ENCODE measurements at places on chromosomes 16 and 17.

DNA sequence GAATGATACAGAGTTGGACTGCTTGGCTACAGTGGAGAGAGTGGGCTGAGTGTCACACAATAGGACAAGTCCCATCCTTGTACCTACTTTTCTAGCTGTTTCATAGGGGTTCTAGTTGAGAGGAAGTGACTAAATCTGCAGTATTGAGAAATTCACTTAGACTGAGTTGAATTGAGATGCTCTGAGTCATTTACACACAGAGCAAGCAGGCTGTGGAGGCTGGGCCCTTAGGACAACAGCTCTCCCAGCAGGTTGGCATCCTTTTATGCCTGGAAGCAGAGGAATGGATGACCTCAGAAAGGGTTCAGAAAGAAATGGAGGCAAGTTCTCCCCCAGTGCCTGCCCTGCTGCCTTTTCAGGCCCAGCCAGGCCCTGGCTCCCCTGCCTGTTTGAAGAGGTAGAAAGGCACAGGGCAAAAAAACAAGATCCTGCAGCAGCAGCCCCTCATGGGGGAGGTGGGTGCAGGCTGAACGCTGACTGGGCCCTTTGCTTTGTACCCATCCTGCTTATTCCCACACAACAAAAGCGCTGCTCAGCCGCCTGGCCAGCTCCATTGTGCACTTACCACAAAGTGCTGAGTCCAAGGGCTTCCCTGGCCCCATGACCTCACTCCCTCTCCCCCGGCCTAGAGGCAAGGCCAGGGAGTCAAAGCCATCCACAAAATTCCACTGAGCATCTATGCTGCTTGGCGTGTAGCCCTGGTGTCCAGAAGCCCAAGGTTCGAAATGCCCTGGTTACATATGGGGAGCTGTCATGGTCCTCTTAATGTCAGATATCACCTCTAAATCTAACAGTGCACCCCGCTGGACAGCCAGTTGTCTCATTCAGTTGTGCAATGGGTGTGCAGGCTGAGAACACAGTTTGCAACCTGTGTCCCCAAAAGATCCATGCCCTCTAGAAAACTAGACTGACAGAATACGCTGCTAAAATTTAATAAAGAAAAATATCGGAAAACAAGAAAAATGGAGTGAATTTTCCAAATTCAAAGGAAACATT, 5.4 kb upstream of the CRYBA1 start:
- DNase-seq, result no peak

GRCh38 chr17:39062846-39063680, 88.4 kb downstream of the PLXDC1 start:
- no peak for DNase-seq

DNA sequence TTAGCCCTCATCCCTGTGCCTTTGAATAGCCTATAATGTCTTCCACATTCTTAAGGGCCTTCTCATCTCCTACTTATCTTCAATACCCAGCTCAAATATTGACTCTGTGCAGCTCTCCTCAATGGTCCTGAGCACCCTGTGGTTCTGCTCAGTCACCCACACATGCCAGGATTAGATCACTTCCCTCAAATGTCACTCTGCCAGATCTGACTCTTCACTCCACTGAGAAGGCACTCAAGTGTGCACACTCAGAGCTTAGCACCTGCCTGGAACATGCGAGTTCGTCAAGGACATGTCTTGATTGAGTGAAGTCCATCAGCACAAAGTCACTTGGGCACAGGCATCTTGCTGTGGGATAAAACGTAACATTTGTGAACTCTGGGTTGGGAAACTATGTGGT, 404.8 kb downstream of the CDH13 start:
- DNase-seq, result no peak

- DNase-seq, result no peak
These were observed 18.7 kb upstream of the BEAN1 start for GRCh38 chr16:66408163-66409048.

GRCh38 chr16:339680-340079, 12.8 kb downstream of the AXIN1 start:
- DNase-seq, result no peak

GRCh38 chr16:24214992-24215391, 41.1 kb upstream of the CACNG3 start:
- no peak for DNase-seq

DNA sequence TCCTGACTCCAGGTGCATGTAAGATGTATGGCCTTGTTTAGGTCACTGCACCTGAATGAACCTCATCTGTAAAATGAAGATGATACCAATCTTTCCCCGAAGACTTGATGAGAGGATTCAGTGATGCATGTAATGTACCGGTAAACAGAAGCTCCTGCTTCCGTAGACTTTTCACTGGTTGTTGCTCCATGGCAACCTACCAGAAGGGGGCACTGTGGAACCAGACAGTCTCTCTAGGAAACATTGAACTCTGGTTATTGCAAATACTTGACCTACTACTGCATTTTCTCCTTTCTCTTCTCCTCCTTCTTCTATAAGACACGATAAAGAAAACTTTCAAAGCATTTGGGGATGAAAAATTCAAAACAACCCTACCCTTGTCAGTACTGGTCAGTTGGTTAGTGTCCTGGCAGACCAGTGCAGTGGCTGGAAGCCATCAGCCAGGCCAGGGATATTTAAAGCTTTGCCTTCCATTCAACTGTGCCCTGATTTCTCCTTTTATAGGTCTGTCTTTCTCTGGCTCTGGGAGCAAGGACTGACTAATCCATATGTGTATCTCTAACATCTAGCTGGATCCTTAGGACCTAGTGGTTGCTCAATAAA, 667.4 kb upstream of the SALL1 start:
- DNase-seq, result no peak

DNA sequence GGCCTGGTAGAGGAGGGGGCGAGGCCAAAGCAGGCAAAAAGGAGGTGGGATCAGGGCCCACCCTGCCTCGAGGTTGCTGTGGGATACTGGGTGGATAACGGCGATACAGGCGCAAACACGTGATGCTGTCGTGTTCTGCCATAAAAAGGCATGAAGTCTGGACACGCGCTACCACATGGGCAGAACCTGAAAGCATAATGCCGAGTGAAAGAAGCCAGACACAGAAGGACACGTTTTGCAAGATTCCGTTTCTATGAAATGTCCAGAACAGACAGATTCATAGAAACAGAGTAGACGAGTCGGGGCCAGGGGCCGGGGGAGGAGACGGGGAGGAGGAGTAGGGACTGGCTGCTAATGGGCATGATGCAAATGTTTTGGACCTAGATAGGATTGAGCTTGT, 43.5 kb downstream of the ZDHHC7 start:
- DNase-seq, result no peak

GRCh38 chr17:20935740-20936139, 107.1 kb downstream of the USP22 start:
- no peak for DNase-seq

- no peak for DNase-seq
These were observed 21.6 kb downstream of the EMC8 start for GRCh38 chr16:85777583-85778310.

DNA sequence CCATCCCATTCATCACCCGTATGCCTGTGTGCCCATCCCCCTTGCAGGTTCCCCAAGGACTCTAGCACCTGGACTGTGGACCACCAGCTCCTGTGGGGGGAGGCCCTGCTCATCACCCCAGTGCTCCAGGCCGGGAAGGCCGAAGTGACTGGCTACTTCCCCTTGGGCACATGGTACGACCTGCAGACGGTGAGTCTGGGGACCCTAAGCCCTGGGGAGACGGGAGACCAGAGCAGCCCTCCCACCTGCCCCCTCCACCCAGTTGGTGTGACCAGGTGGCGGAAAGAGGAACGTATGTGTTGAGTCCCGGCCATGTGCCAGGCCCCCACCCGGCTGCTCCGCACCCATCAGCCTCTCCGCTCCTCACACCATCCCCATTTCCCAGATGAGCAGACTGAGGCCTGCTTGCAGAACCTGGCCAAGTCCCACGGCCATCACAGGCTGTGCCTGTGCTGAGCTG, 15.6 kb downstream of the GAA start:
- DNase-seq, result no peak

DNA sequence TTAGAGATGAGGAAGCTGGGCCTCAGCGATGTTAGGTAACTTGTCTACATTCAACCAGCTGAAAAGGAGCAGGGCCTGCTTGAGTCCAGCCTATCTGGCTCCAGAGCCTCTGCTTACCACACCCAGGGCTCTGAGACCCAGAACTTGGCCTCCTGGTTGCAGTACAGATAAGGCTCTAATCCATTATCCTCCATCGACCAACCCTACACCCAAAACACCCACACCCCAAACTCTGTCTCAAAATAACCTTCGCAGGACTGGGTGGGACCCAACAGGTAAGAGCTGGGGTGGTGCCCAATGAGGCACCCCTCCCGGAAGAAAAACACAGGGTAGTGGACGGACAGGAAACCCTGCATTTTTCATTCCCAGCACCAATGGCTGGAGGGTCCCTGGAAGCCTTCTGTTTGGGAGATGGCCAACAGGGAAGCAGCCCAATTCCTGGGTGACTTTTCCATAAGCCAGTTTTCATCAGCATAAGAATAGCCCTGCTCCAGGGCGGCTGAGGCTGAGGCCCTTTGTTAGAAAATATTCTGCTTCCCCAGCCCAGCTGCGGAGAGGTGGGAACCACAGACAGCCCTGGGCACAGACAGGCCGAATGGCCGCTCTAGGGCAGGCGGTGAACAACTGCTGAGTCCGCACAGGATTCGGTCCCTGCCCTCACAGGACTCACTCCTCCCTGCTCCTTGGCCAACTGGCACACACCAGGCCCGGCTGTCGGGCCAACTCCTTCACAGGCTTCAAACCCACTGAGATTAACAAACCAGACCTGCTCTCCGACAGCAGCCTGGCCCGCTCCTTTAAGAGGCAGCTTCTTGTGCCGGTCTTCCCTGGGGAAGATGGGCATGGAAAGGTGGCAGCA, 9.8 kb downstream of the SMIM5 start:
- no peak for DNase-seq

GRCh38 chr16:86521236-86522197, 11.2 kb downstream of the FOXF1 start:
- DNase-seq, result no peak

DNA sequence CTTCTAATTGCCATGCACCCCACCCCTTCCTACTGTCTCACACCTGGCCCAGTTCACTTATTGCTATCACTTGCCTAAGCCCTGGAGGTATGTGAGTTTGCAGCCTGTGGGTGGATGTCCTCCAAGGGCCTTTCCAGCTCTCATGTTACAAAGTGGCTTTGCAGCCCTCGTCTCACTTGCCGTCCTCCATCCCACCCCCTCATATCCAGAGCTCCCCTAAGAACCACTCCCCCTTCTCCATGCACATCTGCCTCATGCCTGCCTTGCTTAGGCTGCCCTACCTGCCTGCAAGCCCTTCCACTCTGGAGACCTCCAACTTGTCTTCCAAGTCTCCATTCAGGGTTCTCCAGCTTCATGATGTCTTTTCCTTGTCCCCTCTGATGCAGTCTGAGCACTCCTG, 119.4 kb upstream of the NLRP1 start:
- no peak for DNase-seq

DNA sequence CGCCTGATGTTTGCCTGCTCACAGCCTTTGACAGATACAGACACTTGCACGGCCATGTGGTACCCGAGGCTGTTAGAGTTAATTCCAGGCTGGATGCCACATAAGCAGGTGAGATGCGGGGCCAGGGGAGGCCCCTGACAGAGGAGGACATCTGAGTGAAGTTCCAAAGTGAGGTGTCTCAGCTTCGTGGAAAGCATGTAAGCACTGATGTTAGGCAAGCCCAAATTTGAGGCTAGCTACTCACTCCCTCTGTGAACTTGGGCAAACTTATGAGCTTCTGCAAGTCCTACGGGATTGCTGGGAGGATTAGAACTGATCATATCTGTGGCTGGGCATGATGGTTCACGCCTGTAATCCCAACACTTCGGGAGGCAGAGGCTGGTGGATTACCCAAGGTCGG, 39.3 kb upstream of the MARCHF10 start:
- no peak for DNase-seq

GRCh38 chr17:62592341-62593099, 35.0 kb upstream of the MRC2 start:
- no peak for DNase-seq

DNA sequence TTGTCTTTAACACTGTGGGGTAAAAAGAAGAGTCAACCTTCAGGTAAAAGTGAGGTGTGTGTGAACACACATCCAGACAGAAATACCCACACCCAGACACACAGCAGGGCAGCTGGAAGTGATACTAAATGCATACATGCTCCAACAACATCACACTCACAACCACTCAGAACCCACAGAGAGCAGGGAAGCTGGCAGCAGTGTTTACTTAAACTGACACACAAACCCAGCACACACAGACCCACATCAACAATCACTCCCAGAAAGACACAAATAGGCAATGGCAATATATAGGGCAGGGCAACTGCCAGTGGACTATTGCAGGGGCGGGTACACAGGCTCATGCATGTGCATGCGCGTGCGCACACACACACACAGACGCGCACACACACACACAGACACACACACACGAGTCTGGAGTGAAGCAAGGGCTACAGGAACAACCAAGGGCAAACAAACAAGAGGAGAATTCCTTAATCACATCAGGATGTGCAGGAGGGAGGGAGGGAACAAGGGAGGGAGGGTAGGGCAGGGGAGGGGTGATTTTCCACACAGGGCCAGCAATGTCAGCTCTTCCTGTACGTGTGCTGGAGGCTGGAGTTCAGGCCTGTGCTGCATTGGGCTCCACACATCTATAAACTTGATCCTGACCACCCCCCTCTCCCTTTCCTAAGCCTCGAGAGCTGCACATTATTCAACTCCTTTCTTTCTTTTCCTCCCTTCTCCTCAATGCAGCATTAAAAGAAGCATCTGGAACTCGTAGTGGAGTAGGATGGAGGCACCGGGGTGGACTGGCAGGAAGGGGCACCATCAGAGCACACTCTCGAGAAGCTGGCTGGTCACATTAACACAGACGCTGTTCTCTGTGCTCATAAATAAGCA, 30.1 kb downstream of the HIC1 start:
- DNase-seq, result no peak

GRCh38 chr16:84868829-84869472, 49.2 kb downstream of the CRISPLD2 start:
- no peak for DNase-seq

DNA sequence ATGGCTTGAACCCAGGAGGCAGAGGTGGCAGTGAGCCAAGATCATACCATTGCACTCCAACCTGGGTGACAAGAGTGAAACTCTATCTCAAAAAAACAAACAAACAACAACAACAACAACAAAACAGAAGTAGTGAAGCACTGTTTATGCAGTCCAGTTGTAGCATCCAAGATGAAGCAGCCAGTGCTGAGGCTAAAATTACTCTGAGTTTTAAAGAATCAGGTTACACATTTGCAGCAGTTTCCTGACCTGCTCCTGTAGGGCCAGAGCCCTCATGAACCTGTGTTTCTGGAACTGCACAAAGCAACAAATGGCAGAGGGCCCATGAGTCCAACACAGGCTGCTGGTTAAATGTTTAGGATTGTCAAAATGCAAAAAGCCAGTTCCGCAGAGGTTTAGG, 499.5 kb upstream of the PSMD7 start:
- no peak for DNase-seq

DNA sequence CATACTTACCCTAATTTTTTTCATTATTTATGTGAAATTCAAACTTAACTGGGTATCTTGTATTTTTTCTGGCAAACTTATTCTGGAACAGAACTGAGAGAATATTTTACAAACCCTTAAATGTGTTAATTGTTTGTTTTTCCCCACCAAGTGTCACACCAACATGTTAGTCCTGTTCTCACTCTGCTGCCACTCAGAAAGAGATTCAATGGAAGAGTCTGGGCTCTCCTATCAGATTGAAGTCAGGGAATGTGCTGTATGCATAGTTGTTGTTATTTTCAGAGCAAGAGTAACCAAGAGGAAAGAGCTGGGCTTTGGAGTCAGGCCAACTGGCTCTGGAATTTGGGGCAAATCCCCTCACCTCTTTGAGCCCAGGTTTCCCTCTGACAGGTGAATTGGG, 43.2 kb downstream of the SLC6A2 start:
- no peak for DNase-seq

All from activated naive CD4-positive, alpha-beta T cell (primary cell).